Fibroblast of lung (primary cell): ENCODE measurements at places on chromosomes 11 and 22. TPM values are rescaled to one million over a fixed set of nuclear protein-coding genes. Genes with fewer than 3 reads are reported as not detected.
A peak's percentile ranks its signal among the peaks of the same experiment; 100 is the strongest.

Gene MPZL2
- not detected in 2 replicates for total RNA-seq

DNA sequence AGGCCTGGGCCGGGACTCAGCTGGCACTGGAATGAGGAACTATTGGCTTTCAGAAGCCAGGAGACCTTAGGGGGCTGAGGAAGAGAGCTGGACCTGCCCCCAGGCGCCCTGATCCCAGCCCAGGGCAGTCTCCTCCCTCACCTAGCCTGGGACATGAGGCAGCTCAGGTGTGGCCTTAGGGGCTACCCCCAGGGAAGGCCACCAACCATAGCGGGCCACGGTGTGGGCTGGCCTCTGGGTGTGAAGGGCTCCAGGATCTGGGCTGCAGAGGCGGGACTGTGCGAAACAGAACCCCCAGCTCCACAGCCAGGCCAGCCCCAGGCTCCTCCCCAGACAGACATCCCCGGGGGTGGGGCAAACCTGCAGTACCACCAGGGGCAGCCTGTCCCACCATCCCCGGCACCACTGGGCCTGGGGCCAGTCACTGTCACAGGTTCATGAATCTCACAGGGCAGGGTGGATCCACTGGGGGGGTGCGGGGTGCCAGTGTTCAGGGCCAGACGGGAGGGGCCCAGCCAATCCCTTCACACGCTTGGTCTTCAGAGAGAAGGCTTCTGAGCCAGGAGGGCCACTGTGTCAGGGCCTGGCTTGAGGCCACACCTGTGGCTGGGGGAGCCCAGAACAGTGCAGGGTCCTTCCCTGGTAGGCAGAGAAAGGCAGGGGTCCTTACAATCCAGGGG, 3.5 kb downstream of the PLXNB2 start:
- no peak for DNase-seq

DNA sequence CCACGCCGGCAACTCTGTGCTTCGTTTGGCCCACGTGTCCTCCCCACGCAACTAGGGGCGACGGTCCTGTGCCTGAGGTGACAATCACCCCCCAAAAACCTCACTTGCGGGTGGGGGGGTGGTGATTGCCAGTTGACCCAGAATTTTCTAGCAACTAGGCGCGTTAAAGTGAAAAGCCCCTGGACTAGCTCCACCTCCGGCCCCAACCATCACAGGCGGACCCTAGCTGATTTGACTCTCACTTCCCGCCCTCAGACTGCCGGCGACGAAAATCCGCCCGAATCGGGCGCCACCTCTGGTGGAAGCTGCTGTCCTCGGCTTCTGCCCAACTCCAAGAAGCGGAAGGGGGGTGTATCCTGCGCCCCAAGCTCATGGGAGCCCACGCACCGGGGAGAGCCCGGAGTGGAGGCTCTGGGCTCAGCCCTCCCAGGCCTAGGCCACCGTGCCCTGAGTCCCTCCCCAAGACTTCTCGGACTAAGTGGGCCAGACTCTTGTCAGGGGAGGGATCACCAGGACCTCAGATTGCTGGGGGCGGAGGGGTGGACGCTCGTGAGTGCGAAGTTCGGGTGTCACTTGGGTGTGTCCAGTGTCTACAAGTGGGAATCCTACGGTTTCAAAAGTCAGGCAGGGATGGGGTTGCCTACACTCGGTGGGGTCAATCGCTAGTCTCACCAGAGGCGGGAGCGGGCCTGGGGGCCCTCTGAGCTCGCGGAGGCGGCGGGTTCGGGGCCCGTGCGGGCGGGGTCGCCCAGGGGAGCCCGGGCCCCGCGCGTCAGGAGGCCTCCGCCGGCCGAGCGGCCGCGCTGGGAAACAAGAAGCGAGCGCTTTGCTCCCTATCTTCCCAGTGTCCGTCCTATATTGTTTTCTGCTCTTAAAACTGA, 12.3 kb downstream of the PAX6 start:
- DNase-seq: no peak

DNA sequence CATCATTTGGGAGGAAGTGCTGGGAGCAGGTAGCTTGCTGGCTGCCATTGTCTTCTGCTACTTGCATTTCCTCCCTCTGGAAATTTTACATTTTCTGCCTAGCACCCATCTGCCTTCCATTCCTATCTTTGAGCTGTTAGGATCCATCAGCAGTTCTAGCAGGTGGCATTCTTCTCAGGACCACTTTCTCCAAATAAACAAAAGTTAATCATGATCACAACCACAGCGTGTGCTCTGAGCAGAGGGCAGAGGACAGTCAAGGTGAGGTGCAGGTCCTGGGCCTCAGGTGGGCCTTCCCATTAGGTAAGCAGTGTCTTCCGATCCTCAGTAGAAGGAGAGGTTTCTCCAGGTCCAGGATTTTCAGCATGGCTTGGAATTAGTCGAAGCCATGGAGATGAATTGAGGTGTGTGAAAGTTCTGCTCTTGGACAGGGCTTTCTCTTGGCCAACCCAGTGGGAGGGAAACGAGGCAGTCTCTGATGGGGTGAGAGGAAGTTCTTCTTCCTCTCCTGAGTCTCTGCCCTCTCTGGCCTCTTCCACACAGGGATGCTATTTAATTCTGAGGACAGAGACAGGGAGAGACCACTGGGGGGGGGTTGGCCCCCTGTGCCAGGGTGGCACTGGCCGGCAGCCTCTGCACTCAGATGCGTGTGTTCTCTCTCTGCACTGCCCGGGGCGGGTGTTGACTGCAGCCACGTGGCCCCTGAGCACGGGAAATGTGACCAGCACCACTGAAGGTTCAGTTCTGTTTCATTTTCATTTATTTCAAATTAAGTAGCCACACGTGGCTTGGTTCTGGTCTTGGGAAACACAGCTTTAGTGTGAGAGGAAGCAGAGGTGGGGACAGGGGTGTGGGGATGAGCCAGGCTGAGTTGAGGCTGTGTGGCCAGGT, 170.8 kb downstream of the TBC1D22A start:
- DNase-seq: no peak

- no peak for DNase-seq
Measured at GRCh38 chr11:13008625-13009475, at the start of gene RASSF10. RASSF10 (plus strand) TSS chr11:13009316; CDS start chr11:13009577, 261 bp downstream.

DNA sequence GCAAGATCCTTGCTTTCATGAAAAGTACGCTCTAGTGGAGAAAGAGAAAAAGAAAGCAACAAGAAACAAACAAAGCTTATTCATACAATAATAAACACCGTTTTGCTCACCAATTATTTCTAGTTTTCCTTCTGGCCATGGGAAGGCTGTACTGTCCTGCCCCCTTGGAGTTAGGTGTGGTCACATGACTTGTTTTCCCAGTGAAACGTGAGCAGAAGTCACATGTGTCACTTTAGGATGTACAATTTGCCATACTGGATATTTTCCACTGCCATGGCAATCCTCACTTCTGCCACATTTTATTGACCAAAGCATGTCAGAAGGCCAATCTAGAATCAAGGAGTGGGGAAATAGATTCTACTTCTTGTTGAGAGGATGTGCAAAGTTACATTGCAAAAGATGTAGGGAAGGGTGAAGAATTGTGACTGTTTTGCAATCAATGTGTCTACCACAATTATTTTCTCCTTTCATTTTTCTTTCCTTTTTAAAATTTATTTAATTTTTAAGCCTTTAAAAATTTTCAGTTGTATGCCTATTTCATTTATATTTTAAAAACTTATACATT, 24.3 kb upstream of the TRAF6 start:
- DNase-seq: no peak

DNA sequence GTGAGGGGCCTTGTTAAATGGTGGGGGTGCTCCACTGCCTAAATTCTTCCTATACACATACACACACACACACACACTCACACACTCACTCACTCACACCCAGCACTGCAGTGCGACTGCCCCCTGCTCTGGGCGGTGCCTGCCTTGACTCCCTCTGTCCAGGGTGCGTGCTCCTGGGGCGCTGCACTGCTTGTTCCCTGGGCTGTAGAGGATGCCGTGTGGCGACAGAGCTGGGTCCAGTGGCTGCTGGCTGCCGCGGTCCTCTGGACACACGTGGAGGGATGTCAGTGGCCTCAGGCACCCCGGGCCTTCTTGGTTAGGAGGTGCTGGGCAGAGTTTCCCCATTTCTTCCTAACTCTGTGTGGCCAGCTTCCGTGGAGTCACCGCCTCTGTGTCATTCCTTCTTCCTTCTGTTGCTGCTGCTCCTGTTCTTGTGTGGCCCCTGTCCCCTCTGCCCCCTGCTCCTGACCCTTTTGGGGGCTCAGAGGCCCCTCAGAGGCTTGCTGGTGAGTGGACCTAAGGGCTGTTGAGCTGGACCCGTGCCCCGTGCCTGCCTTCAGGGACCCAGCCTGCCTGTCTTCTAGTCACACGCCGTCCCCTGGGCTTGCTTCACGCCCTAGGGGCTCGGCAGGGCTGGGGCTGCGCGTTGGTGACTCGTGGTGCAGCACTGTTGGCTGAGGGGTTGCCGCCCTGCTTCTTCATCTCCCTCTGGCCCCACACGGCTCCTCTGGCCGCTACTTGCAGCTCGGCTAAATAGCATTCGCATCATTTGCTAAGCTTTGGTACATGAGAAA, 147.0 kb downstream of the TBC1D22A start:
- no peak for DNase-seq

DNA sequence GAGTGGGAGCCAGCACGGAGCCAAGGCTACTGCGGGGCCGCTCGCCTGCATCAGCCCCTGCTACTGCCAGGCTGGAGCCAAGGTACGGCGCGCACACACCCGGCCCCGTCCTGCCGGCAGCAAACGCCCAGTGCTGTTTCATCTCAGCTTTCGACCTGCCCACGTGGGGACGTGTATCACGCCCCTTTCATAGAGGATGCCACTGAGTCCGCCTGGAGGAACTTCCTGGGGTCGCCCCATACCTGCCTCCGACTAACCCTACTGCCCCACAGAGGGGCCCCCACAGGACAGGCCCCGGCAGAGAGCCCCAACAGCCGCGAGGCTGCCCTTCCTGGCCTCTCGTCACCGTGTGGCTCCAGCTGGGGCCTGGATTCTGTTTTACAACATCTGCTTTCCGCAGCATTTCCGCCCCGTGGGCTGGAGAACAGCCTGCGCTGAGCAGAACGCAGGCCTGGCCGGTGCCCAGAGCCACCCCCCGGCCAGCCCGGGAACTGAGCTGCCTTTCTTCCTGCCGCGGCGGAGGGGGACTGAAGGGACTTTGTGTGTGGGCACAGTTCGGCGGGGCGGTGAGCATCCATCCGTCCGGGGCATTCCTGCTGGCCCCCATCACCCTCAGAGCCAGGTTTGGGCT, 22.9 kb upstream of the ARHGAP8 start:
- DNase-seq: peak; percentile 66
